ENCODE measurements at places on chromosomes 12 and 14.

DNA sequence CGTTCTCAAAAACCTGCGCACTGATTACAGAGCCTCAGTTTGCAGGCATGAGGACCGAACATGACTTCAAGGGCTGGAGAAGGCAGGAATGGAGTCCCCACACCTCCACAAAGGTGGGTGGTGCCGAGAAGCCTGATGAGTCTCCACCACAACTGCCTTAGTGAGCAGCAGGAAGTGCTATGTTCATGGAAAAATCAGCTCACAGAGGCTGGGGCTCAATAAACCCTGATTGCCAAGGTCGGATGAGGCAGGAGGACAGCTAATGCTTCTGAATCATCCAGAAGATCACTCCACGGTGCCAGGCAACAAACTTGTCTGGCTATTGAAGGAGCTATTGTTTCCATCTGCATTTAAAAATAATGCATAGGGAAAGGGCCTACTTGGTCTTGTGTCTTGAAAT is 31.1 kb downstream of the APPL2 start:
- H3K27ac ChIP-seq: peak overlapping the region; percentile 86
- peaks cover 18% of the 10 kb centered on the region for H3K36me3 ChIP-seq
- no peaks in the 10 kb centered on the region for H3K27me3 ChIP-seq
- H3K4me1 ChIP-seq: peaks cover 13% of the 10 kb centered on the region
- H3K4me3 ChIP-seq: no peak overlapping the region

- H3K36me3 ChIP-seq: peaks cover 48% of the 10 kb centered on the region
- H3K4me1 ChIP-seq: peaks cover 83% of the 10 kb centered on the region
- H3K27me3 ChIP-seq: no peaks in the 10 kb centered on the region
- H3K27ac ChIP-seq: peak overlapping the region; percentile 94
- H3K4me3 ChIP-seq: peak overlapping the region; percentile 65
These were observed 41.3 kb downstream of the EVL start for GRCh38 chr14:100106250-100107112.

- no peaks in the 10 kb centered on the region for H3K36me3 ChIP-seq
- no peaks in the 10 kb centered on the region for H3K27me3 ChIP-seq
- no peak for DNase-seq
- H3K27ac ChIP-seq: no peak overlapping the region
These were observed 150.5 kb upstream of the KRR1 start for GRCh38 chr12:75661908-75662307.

- DNase-seq: peak; percentile 76
- H3K27ac ChIP-seq: peak overlapping the region; percentile 91
- peaks cover 12% of the 10 kb centered on the region for H3K36me3 ChIP-seq
- H3K4me3 ChIP-seq: peak overlapping the region; percentile 54
These were observed 73.3 kb downstream of the NCOR2 start for GRCh38 chr12:124493809-124494750.

GRCh38 chr14:44462381-44462780 is 44.7 kb downstream of the FSCB start:
- no peaks in the 10 kb centered on the region for H3K36me3 ChIP-seq
- H3K4me1 ChIP-seq: no peaks in the 10 kb centered on the region
- H3K27ac ChIP-seq: no peak overlapping the region
- no peak for DNase-seq

DNA sequence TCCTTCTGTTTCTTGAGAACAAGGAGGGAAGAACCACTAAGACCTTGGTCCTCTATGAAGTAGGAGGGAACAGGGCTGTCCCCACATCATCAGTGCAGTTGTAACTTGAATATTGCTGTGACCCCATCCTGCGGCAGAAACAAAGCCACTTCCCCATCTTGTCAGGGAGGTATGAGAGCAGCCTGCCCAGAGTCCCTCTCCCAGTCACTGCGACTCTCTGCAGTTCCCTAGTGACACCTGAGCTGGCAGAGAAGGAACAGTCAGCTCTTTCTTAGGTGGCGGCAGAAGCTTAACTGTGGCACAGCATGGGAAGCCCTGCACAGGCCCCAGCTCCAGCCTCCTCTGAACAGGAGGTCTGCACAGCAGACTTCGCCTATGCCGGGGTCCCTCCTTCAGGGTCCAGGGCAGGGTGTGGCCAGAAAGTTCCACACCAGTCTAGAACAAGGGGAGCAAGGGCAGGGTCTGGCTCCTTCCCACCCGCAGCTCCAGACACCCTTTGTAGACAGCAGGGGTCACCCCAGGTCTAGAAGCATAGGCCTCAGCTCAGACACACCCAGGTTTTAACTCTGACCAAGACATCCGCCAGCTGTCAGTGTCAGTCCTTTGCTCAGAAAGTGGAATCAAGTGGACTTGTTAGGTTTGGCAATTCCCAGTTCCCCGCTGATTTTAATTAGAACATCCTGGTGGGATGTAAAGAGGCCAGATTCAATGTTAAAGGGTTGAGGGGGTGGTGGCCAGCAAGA is 36.8 kb downstream of the DEGS2 start:
- H3K36me3 ChIP-seq: peaks cover 20% of the 10 kb centered on the region
- peaks cover 18% of the 10 kb centered on the region for H3K4me1 ChIP-seq
- no peaks in the 10 kb centered on the region for H3K27me3 ChIP-seq
- no peak overlapping the region for H3K4me3 ChIP-seq
- peak overlapping the region; percentile 1 for H3K27ac ChIP-seq

DNA sequence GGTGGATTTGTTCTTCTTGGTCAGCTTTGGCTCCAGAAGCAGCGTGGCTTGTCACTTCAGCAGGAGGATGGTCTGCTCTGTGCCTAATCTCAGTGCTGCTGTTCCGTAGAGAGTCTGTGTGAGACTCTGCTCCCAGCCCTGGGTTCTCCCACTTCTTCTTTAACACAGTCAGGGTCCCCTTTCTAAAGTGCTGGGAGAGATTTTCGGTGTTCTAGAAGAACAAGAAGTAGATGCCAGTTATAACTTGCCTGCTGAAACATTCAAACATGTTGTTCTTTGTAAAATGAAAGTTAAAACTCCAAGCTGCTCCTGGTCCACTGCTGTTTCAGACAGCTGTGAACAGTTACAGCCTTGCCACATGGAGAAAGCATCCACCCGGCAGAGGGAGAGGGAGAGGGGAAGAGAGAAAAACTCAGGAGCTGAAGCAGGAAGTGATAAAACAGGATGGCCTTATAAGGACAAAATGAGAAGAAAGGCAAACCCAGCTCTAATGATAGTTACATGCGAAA is 55.2 kb upstream of the CERS5 start:
- no peak overlapping the region for H3K4me3 ChIP-seq
- peak; percentile 29 for DNase-seq
- H3K36me3 ChIP-seq: peaks cover 12% of the 10 kb centered on the region
- H3K27ac ChIP-seq: no peak overlapping the region

DNA sequence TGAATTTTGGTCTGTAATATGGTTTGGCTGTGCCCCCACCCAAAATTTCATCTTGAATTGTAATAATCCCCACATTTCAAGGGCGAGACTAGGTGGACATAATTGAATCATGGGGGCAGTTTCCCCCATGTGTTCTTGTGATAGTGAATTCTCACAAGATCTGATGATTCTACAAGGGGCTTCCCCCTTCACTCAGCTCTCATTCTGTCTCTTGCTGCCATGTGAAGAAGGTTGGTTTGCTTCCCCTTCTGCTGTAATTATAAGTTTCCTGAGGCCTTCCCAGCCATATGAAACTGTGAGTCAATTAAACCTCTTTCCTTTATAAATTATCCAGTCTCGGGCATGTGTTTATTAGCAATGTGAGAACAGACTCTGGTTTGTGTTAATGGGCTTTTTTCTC is 5.9 kb downstream of the LRRC9 start:
- DNase-seq: no peak
- H3K4me1 ChIP-seq: peaks cover 18% of the 10 kb centered on the region
- no peak overlapping the region for H3K4me3 ChIP-seq
- peak overlapping the region; percentile 39 for H3K27ac ChIP-seq
- H3K27me3 ChIP-seq: peaks cover 13% of the 10 kb centered on the region

- peaks cover 6% of the 10 kb centered on the region for H3K27me3 ChIP-seq
- peak; percentile 42 for DNase-seq
- H3K36me3 ChIP-seq: no peaks in the 10 kb centered on the region
- no peak overlapping the region for H3K27ac ChIP-seq
- H3K4me3 ChIP-seq: no peak overlapping the region
These were observed 58.1 kb downstream of the PLEKHG3 start for GRCh38 chr14:64762044-64763034.

DNA sequence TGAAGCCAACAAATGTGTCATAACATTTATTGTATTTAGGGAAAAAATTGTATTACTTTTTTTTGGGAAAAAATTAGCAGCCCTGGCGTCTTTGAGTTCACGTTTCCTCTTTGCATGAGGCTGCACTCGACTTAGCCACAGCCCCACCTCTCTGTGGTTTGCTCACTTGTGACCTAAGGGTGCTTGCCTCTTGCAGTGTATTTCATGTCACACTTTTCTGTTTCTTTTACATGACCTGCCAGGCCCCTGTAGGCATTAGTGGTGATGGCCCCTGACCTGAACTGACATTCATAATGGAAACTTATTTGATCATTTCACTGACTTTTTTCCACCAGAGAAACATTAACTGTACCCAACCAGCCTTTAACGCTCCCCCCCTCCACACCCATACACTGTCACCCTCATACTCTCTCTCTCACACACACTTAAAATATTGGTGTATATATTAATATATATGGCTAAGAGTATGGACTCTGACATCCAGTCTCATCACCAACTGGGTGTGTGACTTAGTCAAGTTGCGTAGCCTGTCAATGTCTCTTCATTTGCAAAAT is 122.9 kb downstream of the PRKCH start:
- H3K4me3 ChIP-seq: peak overlapping the region; percentile 50
- peaks cover 97% of the 10 kb centered on the region for H3K4me1 ChIP-seq

DNA sequence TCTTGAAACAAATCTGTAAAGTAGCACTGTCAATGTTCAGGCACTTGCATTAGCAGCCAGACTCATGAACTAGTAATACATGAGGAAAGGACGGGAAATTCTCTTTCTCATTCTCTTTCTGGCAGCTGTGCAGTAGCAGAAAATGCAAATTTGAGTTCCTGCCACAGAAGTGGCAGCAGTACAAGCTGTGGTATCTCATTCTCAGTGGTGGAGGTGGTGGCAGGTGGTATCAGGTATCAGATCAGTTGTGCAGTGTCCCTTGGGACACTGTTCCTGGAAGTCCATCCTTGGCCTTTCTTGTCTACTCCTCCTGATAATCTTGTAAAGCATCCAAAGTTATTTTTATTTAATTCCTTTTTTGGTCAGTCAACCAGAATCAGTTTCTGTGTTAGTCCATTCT is 103.0 kb downstream of the C12orf42 start:
- H3K27ac ChIP-seq: no peak overlapping the region
- no peak overlapping the region for H3K4me3 ChIP-seq
- H3K4me1 ChIP-seq: no peaks in the 10 kb centered on the region
- H3K36me3 ChIP-seq: peaks cover 7% of the 10 kb centered on the region
- H3K27me3 ChIP-seq: no peaks in the 10 kb centered on the region

DNA sequence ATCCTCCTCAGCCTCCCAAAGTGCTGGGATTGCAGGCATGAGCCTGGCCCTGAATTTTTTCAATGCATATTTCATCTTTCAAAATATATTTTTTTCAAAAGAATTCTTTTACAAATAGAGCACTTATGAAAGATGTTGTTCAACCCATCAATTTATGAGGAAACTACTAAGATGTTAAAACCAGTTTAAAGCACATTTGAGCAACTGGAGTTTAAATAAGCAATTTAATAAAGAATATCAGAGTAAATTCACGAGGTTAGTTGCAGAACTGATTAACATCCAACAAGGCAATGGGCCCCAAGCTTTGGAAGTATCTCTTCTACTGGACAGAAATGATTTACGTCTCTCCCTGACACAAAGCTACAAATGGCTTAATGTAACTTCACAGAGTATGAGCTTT is 23.3 kb downstream of the GLT1D1 start:
- H3K27ac ChIP-seq: no peak overlapping the region
- peaks cover 2% of the 10 kb centered on the region for H3K27me3 ChIP-seq
- H3K36me3 ChIP-seq: peaks cover 6% of the 10 kb centered on the region
- DNase-seq: no peak

Data from activated naive CD8-positive, alpha-beta T cell treated with anti-CD3 and anti-CD28 coated beads, Interleukin-2, amount 50 U/mL, for 24 hours (primary cell).